ENCODE measurements at places on chromosomes 12 and 14.

- no peak for DNase-seq
Measured at GRCh38 chr12:57754411-57755193, at the start of gene MARCHF9. Gene MARCHF9, plus strand, starts transcription at chr12:57755103. Its CDS starts 426 bp downstream, at chr12:57755529.

GRCh38 chr14:56276108-56276507 is 157.9 kb downstream of the PELI2 start:
- DNase-seq: no peak

GRCh38 chr14:81179631-81180030 is 41.1 kb downstream of the GTF2A1 start:
- DNase-seq: no peak

GRCh38 chr12:20368114-20368650 is at the start of gene PDE3A:
Gene PDE3A, plus strand, starts transcription at chr12:20368537. Its CDS starts 748 bp downstream, at chr12:20369285.
- DNase-seq: no peak

GRCh38 chr14:92315050-92315805 is 7.7 kb upstream of the SLC24A4 start:
- DNase-seq: no peak

DNA sequence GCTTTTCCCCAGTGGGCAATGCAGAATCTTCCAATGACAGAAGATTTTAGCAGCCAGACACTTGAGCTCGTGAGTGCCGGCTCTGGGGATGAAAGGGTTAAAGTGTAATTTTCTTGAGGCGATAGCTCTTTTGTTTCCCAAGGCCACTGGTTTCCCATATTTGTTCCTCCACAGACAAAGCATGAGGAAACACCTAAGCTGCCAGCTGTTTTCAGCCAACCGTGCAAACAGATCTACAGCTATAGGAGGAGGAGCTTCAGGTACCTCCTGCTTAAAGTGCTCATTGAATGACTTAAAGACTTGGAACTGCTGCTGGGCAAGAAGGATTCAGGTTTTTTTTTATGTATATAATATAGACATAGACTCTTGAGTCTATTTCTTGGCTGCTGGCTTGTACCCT is 1311.5 kb downstream of the TMEM121 start:
- DNase-seq: no peak

- DNase-seq: no peak
Measured at GRCh38 chr12:119727600-119728443, 59.9 kb downstream of the PRKAB1 start.

GRCh38 chr12:127823801-127824200 is 443.2 kb upstream of the TMEM132C start:
- DNase-seq: no peak
